ENCODE measurements at places on chromosomes 7 and 10.

DNA sequence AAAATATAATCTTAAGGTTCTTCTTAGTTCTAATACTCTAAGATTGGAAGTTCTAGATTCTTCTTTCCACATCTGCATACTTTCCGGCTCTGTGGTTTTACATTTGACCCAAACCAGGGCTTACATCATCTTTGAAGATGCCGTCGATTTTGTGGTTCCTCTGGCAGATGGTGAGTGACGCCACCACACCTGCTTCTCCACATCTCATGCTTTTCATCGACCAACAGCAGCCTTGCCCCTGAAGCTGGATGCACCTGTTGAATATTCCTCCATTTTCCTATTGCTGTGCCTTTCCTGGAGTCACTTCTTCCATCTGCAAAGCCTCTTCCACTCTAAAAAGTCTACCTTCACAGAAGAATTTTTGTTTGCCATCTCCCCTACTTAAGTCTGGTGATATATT, 121.3 kb downstream of the PRKCQ start:
- no peak for DNase-seq

GRCh38 chr7:99624484-99624883, 7.7 kb downstream of the ZSCAN25 start:
- peak; percentile 75 for DNase-seq

DNA sequence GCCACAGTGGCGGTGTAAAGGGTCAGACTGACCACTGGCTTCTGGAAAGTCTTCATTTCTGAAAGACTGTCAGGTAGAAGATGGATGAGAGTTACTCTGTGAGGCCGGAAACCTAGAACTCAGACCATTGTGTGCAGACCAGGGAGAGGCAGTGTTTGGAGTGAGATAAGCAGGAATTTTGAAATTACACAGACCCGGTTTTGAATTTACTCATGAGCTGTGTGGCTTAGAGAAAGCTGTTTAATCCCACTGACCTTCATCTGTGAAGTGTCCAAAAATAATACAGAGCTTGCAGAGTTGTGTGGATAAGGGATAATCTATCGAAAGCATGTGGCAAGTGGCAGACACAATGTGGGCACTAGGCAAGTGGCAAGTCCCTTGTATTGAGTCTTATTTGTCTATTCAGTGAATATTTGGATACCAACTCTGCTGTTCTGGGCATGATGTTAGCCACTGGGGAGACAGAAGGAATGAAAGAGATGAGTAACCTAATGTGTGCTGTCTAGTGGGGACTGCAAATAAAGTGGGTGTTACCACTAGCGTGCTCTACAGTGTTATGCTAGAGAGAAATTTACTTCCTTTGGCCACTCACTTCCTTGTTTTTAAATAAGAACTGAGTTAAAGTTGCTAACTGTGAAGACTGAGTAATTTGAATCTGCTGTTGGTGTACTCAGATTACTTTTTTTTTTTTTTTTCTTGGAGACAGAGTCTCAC, 69.4 kb downstream of the KIAA1217 start:
- DNase-seq: no peak

- DNase-seq: no peak
Measured at GRCh38 chr10:110646417-110647135, 2.4 kb downstream of the RBM20 start.

DNA sequence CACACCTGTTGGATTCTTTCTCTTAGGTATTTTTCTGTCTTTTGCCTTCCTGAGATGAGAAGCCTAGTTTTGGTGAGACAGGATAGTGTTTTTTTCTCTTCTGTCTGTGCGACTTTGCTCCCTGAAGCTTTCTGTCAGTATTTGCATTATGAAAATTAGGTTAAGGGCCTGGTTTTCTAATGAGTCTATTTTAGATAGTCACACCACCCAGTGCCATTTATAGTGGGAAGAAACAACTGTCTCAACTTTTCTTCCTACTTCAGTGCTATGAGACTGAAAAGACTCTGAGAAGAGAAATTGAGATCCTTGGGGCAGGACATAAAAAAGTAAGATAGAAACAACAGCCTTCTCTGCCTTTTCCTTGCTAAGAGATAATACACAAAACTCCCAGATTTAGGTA, 53.6 kb downstream of the MINPP1 start:
- no peak for DNase-seq

GRCh38 chr7:107063245-107064120, 19.0 kb downstream of the PRKAR2B start:
- DNase-seq: no peak

DNA sequence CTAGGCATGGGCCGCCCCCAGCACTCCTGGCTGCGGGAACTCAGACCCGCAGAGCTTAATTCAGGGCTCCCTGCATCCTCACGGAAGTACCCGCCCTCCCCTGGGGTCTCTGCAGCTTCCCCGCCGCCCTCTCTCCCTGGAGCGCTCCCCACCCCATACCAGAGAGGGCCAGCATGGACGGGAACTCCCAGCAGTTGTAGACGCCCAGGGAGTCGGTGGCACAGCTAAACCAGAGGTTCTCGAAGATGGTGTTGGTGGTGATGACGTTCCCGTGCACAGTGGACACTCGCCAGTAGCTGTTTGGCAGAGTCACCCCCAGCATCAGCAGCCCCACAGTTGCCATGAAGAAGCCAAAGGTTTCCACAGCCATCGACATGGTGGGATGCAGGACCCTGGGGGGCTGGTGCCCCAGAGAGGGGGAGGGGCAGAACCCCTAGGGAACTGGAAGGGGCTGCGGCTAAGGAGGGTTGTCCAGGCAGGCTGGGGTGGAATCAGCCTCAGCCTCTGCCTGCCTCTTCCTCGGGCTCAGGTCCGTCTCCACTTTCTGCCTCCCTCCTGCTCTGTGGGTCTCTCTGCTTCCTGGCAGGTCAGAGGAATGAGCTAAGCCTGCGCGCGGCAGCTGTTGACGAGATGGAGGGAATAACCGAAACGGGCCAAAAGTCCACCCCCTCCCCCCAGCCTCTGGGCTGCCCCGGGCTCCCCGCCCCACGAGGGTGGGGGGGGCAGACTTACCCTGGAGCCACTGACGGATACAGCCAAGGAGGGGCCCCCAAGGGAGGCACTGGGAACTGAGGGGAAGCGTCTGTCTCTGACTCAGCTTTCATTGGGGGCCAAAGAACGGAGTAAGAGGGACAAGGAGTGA, at the start of gene CLDN15:
TSS of gene CLDN15 (minus strand) at position 597 of the 862 bp plus-strand sequence. CDS start at position 376, 221 bp downstream.
- DNase-seq: no peak

DNA sequence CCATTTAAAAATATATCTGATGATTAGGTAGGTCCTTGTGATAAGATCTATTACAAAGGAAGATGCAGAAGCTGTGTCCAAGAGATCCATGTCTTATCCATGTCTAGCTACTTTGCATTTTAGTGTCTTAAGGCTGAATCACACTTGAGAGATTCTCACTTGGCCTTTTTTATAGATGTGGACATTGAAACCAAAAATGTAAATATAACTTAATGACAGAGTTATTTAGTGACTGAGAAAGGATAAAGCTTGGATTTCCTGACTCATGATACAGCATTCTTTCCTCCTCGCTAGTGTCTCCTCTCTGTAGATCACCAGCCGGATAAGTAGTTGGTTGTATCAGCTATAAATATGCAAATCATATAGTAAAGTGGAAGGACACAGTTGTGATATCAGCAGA, 23.3 kb downstream of the INHBA start:
- DNase-seq: no peak

DNA sequence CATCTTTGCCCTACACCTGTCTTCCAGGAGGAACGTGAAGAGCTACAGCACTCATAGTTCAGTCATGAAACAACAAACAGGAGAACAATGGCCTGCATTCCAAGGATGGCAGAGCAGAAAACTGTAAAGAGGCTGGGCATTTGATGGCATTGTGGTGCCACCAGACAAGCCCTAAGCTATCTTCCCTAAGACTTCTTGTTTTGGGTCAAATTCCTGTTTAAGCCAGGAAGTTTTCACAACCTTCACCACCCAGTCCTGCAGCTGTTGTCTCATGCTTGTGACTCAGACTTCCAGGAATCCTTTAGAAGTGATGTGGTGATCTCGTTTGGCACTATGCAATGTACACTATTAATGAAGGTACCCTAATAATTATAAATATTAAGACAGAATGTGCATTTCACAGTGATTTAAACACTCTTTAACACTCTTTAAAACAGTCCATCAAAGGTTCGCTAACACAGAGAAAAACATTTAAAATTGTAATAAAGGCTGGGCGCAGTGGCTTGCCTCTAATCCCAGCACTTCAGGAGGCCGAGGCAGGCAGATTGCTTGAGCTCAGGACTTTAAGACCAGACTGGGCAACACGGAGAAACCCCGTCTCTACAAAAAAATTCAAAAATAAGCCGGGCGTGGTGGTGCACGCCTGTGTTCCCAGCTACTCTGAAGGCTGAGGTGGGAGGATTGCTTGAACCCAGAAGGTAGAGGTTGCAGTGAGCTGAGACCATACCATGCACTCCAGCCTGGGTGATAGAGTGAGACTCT, 2.7 kb upstream of the HERPUD2 start:
- DNase-seq: no peak

DNA sequence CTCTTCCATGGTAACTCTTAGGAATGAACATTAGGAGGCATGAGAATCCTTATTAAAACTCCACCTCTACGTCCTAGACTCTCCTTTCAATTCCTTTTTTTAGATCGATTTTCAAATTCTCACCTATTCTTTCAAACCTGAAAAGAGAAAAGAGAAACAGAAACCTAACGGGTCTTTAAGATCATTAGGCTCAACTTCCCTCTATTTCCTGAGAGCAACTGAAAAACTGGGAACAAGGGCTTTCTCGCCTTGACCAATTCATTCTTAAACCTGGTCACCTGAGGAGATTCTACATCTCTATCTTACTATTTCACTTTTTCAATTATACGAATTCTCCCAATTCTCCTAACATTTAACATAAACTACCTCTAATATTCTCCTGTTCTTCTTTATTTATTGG, 2.8 kb downstream of the TFEC start:
- DNase-seq: no peak

DNA sequence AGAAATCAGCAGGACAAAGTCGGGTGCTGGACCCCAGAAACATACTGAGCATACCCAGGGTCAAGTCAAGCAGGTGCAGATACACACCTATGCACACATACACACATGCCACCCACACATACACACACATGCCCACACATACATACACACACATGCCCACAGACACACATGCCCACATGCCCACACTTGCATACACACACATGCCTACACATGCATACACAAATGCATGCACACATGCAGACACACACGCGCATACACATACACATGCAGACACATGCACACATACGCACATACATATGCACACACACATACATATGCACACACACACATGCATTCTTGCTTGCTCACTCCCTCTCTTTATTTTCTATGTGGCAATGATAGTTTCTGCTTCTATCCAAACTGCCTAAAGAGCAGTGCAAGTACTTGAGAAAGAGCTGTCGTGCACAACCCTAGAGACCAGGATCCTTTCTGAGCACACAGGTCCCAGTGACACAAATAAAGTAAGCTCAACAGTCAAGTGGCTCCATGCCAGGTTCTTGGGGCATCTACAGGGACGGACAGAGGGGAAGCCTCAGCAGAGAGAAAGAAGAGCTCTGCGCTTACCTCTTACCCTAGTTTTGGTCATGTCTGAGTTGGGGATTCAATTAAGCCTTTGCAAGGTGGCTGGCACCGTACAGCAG, 83.7 kb downstream of the EBF3 start:
- no peak for DNase-seq

DNA sequence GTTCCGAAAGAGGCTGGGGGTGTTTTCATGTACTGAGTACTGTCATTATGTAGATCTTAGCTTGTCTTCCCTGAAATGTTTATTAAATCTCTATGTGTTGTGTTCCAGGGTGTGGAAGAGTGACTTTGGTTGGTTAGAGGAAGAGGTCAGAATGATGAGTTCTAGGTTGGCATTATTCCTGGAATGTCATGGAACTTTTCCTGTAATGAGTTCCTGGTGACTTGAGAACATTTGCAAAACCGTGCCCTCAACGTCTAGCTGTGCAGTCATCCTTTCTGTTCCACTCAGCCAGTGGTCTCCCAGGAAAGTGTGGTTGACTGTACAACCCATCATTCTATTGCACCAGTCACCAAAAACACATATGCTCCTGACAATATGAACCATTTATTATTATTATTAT, 129.6 kb downstream of the BICC1 start:
- DNase-seq: no peak

GRCh38 chr7:101602484-101603241, 26.4 kb downstream of the MYL10 start:
- peak; percentile 66 for DNase-seq

- DNase-seq: no peak
Measured at GRCh38 chr10:78520737-78521430, 487.2 kb downstream of the RPS24 start.

- no peak for DNase-seq
Measured at GRCh38 chr7:1428941-1429501, 30.2 kb downstream of the MICALL2 start.

- DNase-seq: no peak
Measured at GRCh38 chr7:90312745-90313144, 8.4 kb downstream of the FAM237B start.

DNA sequence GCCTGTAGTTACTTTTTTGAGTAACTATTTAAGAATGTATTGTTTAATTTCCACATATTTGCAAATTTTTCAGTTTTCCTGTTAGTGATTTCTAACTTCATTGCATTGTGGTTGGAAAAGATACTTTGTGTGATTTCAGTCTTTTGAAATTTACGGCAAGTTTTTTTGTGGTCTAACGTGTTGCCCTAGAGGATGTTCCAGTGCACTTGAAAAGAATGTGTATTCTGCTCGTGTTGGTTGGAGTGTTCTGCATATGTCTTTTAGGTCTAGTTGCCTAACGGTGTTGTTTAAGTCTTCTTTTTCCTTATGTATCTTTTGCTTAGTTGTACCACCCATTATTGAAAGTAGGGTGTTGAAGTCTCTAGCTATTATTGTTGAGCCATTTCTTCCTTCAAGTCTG, 59.7 kb downstream of the LCOR start:
- DNase-seq: peak; percentile 22

GRCh38 chr10:130179640-130180039, 43.4 kb downstream of the GLRX3 start:
- peak; percentile 60 for DNase-seq

DNA sequence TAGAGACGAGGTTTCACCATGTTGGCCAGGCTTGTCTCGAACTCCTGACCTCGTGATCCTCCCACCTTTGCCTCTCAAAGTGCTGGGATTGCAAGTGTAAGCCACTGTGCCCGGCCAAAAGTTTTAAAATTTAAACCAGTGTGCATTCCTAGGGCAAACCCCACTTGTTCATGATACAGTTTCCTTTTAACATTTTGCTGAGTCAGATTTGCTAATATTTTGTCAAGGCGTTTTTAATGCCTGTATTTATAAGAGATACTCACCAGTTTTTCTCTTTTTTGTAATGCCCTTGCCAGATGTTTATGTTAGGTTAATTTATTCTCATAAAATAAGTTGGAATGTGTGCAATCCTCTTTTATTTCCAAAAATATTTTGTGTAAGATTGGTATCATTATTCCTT, 927.4 kb downstream of the DNAJB9 start:
- DNase-seq: no peak

GRCh38 chr10:123521556-123521955, 144.6 kb upstream of the GPR26 start:
- DNase-seq: no peak

- DNase-seq: no peak
Measured at GRCh38 chr10:69849825-69850224, 48.1 kb downstream of the COL13A1 start.

- DNase-seq: no peak
Measured at GRCh38 chr10:13859979-13860654, 273.4 kb downstream of the PRPF18 start.

GRCh38 chr7:2117646-2118045, 115.1 kb downstream of the MAD1L1 start:
- DNase-seq: no peak

GRCh38 chr10:13872411-13872810, 285.6 kb downstream of the PRPF18 start:
- no peak for DNase-seq
